ENCODE measurements at places on chromosomes 5 and 9.

- DNase-seq = no peak
Observed at GRCh38 chr5:161093100-161093499, 241.1 kb upstream of the ATP10B start.

- no peak for DNase-seq
Observed at GRCh38 chr5:595285-595875, 16.8 kb upstream of the CEP72 start.

DNA sequence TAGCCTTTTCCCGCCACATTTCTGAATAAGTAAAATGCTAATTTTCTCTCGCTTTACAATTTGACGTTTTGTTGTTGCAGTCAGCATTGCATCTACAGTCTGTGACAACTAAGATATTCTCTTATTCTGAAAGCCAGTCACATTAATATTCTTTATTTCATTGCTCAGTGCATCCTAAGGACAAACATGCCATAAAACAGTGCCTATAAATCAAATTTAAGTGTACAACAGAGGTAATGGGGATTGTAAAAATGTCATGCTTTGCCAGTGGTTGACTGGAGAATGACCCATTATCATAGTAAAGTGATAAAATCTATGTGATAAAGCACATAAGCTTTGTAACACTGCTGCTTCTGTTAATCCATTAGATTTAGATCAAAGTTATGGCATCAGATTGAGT lies 1850.0 kb upstream of the ACO1 start:
- DNase-seq = no peak

- no peak for DNase-seq
Observed at GRCh38 chr5:169384661-169385060, 83.7 kb upstream of the SLIT3 start.

DNA sequence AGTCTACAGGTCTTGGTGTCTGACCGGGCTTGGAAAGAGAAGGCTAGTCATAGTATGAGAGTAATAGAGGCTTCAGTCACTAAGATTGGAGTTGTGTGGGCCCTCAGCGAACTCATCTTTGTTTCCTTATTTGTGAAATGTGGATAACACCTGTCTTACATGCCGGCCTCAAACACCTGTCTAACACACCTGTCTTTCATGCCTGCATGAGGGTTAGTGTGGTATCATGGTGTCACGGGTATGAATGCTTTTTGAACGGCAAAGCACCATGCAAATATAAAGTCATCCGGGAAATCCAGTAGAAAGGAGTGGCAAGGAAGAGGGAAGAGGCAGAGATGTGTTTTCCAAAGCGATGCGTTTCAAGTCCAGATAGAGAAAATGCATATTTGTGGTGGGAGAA lies 25.5 kb downstream of the GRAMD2B start:
- DNase-seq = no peak

GRCh38 chr5:122435234-122435633 lies 123.2 kb downstream of the SNCAIP start:
- DNase-seq = no peak

- DNase-seq = no peak
Observed at GRCh38 chr5:158463938-158464337, 605.0 kb upstream of the CLINT1 start.

- DNase-seq = no peak
Observed at GRCh38 chr5:38548064-38548759, 8.2 kb downstream of the LIFR start.

DNA sequence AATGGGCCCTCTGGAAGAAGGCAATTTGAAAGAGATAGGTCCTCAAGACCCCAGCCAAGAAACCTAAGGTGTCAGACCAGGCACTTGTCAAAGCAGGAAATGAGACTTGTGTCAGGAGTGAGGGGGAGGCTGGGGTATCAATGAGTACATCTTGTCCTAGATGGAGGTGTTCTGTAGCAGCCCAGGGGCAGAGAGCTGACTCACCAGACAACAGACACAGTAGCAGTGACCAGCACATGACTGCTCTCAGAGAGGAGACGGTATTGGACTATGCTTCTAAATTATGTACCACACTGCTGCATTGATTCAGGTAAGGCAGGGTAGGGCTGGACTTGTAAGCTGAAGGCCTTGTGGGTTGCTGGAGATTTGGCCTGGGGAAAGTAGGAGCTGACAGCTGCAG lies 551.2 kb upstream of the KLF4 start:
- DNase-seq = no peak

DNA sequence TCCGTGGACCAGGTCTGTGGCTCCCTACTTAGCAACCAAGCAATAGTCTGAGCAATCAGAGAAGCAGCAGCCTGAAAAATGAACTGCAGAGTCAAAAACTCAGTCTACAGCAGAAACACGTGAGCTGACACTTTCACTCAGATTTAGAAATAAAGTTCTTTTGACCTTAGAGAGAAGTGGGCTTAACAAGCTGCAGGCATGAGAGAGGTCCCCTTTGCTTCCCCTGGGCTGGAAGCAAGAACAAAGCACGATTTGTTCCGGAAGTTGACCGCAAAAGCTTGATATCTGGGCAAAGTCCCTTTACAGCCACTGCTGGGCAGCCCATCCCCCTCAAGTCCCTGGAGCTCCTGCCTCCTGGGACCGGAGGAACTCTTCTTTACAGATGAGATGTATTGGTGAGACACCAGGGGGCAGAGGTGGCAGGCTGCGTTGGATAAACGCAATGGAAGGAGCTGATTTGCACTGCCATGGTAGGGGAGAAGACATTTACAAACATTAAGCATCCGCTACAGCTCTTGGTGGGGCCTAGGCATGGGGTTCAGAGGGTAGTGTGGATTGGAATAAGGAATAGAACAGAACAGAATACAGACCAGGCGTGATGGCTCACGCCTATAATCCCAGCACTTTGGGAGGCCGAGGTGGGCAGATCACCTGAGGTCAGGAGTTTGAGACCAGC lies 5.8 kb upstream of the SOWAHA start:
- no peak for DNase-seq

GRCh38 chr5:6745706-6746222 lies 32.5 kb downstream of the TENT4A start:
- peak; percentile 59 for DNase-seq

GRCh38 chr5:50717651-50718050 lies 51.2 kb downstream of the PARP8 start:
- DNase-seq = no peak

DNA sequence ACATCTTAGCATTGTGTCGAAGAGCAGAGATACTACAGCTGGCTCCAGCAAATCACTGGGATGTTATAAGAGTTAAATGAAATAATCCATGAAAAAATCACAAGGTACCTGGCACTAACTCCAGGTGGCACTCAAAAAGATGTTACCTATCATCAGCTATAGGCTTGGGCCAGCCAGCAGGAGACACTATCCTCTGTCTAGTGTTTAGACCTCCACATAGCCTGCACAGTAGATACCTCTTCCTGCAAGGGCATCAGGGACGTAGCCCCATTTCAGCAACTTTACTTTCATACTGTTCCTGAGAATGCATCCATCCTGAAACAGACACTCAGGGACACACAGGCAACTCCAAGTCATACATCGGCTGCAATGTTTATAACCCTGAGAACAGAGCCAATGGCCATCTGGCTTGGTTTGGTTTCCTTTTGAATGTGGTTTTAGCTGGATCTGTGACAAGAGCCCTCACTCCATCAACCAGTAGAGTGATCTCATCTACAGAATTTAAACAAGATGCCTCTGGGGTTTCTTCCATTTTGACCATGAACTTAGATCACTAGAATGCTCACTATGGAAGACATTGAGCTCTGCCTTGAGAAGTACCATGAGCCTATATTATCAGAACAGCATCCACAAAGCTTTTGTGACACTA lies 69.9 kb downstream of the TLE1 start:
- DNase-seq = no peak

- DNase-seq = no peak
Observed at GRCh38 chr9:70260606-70261005, 1.8 kb downstream of the SMC5 start.

DNA sequence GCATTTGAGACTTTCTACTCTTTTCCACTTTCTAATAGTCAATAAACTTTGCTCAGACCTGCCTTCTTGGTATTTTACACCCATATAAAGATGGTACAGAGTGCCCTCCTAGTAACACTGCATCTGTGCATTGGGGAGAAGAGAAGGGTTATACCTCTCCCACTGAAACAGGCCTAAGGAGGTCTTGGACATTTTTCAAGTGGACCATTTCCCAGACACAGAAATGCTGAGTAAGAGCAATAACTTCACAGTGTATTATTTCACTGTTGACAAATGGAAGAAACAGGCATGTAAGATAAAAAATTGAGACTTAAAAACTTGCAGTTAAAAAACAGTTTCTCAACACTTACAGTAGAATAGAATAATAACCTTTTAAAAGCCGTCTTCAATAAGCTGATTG lies 1224.0 kb upstream of the CDH18 start:
- no peak for DNase-seq

- DNase-seq = no peak
Observed at GRCh38 chr5:154465169-154465568, 12.9 kb downstream of the HAND1 start.

- no peak for DNase-seq
Observed at GRCh38 chr9:128617943-128618342, 38.7 kb downstream of the DYNC2I2 start.

DNA sequence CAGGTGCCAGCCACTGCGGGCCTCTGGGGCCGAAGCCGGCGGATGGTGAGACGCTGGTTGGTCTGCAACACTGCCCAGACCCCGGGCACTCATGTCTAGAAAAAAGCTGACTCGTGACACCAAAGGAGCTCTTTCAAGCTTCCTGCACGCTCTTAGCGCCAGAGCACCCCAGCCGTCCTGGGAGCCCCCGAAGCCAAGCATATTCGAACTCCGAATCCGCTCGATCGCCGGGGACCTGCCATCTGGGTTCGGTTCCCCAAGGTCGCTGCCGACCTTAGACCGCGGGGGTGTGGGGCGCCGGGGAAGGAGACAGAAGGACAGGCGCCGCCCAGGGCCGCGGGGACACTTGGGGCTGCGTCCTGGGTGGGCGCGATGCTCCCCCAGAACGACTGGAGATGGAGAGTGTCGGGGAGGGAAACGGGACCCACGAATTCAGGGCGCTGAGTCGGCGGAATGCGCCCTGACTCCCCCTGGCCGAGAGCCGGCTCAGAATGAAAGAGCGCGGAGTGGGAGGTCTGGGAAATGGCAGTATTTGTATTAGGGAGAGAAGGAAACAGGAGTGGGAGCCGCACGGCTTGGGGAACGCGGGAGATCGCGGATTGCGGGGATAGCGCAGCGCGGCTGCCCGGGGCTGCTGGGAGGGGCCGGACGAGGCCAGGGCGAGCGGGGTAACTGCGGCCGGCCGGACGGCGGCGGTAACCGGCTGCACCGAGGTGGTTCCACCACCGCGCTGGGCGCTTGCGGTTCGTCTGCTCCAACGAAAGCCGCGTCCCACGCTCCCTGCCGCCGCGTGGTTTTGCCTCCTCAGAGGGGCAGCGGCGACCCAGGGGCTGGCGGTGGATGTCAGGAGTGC lies 20.1 kb upstream of the MARCHF6 start:
- no peak for DNase-seq

DNA sequence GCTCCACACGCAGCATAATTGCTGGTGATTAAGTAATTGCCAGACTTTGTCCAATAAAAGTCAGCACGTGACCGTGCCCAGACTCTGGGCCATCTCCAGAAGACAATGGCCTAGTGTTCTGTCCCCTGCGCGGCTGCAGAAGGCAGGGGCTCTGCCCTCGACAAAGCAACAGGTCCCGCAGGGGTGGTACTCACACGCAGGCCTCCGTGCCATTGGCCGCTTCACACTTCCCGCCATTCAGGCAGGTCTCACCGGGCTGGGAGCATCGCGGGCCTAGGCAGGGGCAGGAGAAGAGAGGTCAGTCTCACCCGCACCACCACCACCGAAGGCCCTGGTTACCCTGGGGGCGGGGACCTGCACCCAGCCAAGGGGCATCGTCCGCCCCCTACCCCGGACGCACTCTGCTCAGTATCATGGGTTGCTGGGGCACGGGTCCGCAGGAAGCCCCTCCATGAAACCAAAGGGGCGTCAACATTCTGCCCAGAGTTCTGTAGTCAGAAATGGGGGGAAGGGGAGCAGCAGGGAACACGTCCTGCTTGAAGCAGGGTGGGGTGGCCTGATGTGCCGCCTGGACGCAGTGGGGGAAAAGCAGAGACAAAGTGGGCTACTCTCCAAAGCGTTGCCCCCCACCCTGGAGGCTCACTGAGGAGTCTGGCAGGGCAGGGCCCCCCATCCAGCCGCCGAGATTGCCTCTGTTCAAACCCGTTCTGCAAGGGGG lies 1.9 kb downstream of the NOTCH1 start:
- DNase-seq = no peak

DNA sequence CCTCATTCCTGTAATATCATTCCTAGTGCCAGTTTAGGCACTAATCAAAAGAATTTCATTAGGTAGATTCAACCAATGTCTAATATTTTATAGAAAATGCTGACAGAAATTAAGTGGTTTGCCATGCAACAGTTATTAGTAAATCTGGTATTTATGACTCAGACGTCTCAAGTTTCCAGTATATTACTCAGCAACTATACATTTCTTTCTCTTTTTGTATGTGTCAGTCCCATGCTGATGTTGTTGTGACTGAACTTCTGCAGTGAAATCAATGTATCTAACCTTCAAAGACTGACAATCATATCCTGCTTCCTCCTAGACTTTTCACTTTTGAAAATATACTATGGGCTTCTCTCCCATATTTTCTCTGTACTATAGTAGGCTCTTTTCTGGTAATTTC lies 822.5 kb downstream of the NR2F1-AS1 start:
- DNase-seq = no peak

DNA sequence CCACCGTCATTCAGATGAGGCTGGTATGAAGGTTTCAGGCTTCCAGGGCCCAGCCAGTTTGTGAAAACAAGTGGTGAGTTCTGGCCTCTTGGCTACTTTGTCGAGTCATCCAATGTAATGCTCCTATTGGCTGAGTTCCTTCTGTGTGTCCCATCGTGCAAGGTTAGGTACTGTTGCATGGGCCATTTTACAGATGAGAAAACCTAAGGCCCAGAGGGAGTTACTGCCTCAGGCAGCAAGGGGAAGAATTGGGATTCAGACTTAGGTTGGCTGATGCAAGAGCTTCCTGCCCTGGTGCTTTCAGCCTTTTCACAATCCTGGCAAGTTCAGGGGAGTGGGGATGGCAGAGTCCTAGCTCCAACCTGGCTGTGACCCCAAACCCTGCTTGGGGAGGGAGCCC lies 17.4 kb upstream of the PITX1 start:
- no peak for DNase-seq

- DNase-seq = no peak
Observed at GRCh38 chr5:113232667-113233066, 202.1 kb downstream of the TSSK1B start.

GRCh38 chr9:22037954-22038690 lies 29.0 kb upstream of the CDKN2B start:
- DNase-seq = peak; percentile 30

GRCh38 chr5:21711866-21712758 lies 1141.0 kb downstream of the CDH12 start:
- no peak for DNase-seq

DNA sequence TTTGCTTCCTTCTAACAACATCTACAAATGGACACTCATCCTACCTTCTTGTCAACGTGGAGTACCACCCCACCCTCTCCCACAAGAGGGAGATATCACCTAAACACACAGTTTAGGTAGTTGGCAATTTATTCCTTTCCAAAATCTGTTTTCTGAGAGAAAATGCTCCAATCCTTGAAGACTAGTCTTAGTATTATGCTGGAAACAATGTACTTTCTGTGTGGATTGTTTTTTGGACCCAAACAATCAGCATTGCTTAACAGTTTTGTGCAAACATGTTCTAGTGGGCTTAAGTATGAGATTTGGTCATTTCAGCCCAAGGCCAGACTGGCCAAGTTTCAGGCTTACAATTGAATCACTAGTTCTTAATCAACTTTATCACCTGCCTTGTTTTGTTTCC lies 359.1 kb downstream of the ARHGEF28 start:
- DNase-seq = no peak

GRCh38 chr9:75904364-75904763 lies 13.9 kb downstream of the PCSK5 start:
- DNase-seq = no peak

GRCh38 chr5:96124589-96124988 lies 162.9 kb upstream of the ELL2 start:
- DNase-seq = no peak
